ENCODE measurements at places on chromosomes 3 and 15.

DNA sequence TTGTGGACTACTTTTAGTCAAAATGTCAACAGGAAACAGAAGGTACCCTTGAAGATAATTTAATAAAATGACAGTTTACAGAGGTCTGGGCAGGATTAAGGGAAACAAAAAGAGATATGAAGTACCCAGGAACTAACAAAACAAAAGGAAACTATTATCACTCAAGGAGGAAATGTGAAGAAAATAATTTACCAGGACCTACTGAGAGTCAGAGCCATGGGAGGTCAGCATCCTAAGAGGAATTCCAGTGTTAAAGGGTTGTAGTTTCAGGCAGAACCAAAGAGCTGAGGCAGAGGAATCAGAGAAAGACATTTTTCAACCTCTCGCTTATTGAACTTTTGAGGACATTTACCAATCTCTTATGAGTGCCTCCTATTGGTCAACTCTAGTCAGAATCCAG, 408.9 kb upstream of the CBLB start:
- no peak for DNase-seq

DNA sequence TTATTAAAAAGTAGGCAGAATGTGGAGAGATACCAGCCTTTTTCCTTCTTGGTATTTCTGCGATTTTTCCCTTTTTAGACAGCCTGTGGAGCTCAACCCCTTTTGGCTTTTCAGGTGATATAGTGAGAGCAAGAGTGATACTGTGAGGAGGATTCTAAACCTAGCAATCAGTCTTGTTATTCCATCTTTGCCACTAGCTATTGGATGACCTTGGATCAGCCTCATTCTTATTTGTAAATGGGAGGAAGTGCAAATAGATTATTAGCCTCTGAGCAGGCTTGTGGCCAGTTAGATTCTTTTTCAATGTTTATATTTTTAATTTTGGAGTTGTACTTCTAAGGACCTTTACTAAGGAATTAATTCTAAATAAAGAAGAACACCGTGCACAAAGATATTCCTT, 34.0 kb downstream of the IQGAP1 start:
- no peak for DNase-seq

DNA sequence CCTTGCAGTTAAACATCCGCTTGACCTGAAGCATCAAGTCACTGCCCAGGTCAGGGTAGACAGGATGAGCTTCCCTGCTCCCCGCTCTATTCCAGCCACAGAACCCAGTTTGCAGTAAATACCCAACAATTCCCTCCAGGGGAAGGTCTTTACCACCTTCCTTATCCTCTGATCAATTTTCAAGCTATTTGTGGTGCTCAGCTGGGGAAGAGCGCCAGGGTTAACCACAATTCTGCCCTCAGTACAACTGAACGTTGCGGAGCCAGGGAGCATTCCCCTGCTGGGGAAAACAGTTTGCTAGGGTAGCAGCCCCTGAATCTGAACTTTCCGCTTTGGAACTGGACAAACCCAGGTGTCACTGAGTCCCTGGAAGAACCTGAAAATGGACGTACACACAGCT, 28.5 kb downstream of the RBPMS2 start:
- DNase-seq, result no peak

DNA sequence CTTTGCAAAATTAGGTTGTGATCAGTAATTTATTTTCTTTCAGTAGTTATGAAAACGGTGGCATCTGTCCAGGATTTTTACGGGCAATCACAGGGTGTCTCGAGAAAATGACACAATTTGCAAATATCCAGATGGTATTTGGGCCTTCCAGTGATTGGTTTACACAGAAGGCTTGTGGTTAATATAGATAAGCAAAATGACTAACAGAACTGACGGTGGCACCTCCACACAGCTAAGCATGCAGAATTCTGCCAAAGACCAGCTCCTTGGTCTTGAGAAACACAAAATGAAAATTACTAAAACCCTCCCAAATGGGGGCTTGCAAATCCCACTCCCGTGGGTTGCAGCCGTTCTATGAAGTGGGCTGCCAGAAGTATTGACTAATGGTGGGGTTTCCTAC, 5.5 kb downstream of the ARHGEF3 start:
- peak; percentile 55 for DNase-seq

DNA sequence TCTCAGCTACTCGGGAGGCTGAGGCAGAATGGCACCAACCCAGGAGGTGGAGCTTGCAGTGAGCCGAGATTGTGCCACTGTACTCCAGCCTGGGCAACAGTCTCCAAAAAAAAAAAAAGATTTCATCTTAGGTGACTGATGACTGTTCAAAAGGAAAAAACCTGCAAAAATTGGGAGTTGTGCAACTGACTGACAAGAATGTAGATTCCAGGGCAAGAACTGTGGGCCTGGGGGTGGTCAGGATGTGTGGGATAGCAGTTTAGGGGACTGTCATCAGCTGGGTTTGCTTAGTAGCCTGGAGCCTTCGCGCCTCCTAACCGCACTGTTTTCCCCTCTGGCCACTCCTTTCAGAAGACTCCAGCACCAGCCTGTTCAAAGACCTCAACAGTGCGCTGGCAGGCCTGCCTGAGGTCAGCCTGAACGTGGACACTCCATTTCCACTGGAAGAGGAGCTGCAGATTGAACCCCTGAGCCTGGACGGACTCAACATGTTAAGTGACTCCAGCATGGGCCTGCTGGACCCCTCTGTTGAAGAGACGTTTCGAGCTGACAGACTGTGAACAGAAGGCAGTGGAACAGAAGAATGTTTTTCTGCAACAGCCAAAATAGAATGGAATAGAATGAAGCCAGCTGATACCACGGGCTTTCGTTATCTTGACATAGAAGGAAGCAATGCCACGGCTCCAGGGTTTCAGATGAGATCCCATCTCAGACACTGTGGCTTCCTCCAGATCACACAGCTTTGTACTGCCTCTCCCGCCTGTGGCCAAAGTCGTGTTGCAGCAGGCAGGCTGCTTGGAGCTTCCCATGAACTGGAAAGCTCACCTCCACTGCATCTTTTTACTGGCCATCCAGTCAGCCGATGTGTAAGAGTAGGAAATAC, 75.3 kb upstream of the BLM start:
- no peak for DNase-seq

GRCh38 chr3:172002512-172003078, 36.8 kb upstream of the FNDC3B start:
- DNase-seq, result no peak

- DNase-seq, result no peak
Observed at GRCh38 chr3:126553284-126554084, 5.2 kb downstream of the C3orf22 start.

DNA sequence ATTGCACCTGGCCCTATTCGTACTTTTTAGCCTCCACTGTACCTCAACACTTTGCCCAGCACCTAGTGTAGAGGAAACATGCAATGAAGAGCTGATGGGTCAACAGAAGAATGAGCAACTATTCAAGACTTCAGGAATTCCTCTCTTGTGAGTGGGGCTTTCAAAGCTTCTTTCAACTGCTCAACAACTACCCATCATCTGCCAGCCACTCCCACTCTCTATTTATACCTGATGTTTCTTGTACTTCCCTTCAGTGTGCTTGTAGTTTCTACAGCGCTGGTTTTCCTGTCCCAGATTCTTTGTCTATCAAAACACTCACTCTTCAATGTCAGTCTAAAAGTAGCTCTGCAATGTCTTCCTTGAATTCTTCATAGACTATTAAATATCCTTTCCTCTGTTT, 168.3 kb upstream of the LPP start:
- DNase-seq, result no peak

DNA sequence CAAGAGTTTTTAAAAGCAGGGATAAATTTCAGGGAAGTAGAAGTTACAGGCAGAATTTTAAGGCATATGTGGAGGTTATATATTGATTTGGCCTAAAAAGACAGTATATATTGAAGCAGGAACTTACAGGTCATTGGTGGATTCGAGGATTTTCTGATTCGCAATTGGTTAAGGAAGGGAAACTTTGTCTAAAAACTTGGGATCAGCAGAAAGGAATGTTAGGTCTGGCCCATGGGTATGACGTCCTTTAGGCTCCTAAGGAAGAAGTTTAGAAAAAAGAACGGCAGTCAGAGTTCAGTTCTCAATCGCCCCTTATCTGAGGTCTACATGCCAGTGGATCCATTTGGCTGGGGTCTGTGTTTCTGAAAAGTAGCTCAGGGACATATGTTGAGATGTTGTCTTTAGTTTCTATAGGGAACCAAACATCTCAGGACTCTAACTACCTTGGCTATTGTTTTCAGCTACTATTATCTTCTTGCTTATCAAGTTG, 33.2 kb upstream of the ACP3 start:
- DNase-seq, result no peak

DNA sequence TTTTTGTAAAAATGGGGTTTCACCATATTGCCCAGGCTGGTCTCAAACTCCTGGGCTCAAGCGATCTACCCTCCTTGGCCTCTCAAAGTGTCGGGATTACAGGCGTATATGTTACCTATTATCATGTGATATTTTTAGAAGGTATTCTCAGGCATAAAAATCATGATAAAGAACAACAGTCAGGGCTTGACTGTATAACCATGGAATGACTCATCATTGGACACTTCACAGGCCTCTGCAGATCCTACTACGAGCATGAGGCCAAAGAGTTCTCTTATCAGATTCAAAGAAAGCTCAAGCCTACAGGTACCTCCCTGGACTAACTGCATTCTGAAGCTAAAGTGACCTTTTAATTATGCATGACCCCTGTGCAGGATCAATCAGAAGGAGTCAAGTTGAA, 91.7 kb upstream of the PRICKLE2 start:
- no peak for DNase-seq

GRCh38 chr3:177491296-177492032, 294.2 kb upstream of the TBL1XR1 start:
- no peak for DNase-seq

DNA sequence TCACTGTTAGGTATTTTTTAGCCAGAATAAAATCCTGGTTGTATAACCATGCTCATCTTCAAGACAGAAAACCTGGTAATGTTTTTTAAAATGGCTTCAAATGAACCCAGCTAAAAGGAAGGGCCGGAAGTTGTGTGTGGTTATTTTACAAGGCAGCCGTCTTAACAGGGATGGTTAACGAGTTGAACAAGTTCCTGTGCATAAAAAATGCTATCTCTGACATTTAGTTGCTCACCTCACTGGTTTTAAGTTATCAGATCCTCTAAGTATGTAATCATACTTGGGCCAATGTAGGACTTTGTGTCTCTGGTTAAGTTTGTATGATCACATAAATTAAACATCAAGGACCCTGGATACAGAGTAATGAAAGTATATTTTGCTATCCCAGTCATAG, 2.1 kb downstream of the ATP11B start:
- peak; percentile 41 for DNase-seq

- no peak for DNase-seq
Observed at GRCh38 chr15:31732726-31733125, 297.6 kb upstream of the CHRNA7 start.

- DNase-seq, result no peak
Observed at GRCh38 chr15:36406366-36406765, 173.1 kb upstream of the CDIN1 start.

DNA sequence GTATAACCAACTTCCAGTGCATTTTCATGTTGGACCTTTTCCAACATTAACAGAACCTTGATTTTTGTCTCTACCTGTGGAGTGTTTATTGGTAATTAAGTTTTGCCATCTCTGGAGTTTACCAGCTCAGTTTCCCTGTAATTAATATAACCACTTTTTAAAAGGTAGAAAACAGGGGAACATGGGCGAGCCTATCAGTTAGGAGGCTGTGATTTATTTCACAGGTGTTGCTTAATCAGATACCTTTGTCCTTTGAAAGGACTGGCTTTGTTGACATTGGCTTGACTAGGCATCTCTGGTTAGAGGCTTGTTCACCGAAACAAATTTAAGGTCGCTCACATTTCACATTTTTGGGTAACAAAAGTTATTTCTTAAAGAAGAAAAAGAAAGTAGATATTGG, 622 bp downstream of the NAALADL2 start:
- DNase-seq, result no peak

DNA sequence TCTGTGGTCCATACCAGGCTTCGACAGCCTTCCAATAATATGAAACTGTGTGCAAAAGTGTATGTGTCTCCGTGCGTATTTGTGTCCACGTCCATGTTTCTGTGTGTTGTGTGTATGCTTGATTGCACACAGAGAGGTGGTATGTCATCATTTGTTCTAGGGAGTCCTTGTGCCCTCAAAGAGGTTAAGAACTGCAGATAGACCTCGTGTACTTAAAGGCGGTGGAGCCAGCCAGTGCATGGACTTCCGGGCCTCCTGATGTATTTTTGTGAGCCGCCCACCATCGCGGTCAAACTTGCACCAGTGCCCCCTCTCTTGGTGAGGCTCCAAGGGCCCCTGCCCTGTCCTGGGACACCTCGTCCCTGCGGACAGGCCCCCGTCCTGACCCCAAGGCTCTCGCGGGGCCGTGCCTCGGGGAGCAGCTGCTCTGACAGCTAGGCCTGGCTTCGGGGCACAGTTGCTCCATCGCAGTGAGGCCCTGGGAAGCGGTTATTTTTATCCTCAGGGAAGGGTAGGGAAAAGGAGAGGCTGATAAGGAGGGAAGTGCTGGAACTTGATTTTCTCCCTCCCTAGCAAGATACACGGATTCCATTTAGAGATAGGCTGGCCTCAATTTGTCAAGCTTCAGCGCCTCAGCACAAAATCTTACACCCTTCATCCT, 1.2 kb upstream of the RYK start:
- no peak for DNase-seq

GRCh38 chr15:82371656-82372055, 22.4 kb upstream of the GOLGA6L10 start:
- no peak for DNase-seq

DNA sequence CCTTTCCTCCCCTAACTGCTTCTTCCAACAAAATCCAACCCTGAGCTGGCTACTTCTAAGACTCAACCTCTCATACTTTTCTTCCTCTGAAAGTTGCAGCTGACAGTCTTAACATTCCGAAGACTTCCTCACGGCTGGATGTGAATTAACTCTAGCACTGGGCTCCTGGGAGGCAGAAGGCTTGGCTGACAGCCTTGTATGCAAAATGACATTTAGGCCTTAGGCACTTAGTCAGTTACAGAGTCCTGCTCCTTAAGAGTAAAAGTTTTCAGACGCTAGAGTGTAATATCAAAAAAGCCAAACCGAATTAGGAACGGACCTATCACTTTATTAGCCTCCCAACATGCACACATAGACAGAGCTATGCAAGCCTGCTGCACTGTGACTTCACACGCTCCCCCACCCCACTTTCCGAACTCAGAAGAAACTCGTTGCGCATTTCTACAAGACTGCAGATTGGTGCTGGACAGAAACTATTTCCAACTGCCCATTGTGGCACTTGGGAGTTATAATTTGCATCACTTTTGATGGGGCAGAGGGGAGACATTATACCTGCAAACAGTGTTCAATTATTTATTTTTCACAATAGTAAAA, 15.5 kb upstream of the ANXA2 start:
- DNase-seq, result no peak

GRCh38 chr3:186361762-186362536, at the start of gene DGKG:
Gene DGKG, minus strand, starts transcription at chr3:186362234. Its CDS starts 41,775 bp downstream, at chr3:186320459.
- DNase-seq, result peak; percentile 24

- no peak for DNase-seq
Observed at GRCh38 chr3:52479037-52479876, 15.9 kb upstream of the STAB1 start.

GRCh38 chr3:26260139-26260538, 362.4 kb upstream of the LRRC3B start:
- DNase-seq, result no peak
